Left ventricle myocardium inferior (tissue), 1 donor: ENCODE measurements at places on chromosomes 13 and 19.

GRCh38 chr13:45086484-45086883 lies 33.8 kb upstream of the GTF2F2 start:
- H3K4me1 ChIP-seq = no peaks in the 10 kb centered on the region
- no peaks in the 10 kb centered on the region for H3K36me3 ChIP-seq
- H3K27me3 ChIP-seq = no peaks in the 10 kb centered on the region
- H3K27ac ChIP-seq = no peak overlapping the region
- DNase-seq = no peak

GRCh38 chr19:49585023-49585422 lies 3.9 kb downstream of the PRRG2 start:
- H3K27ac ChIP-seq = no peak overlapping the region
- no peaks in the 10 kb centered on the region for H3K36me3 ChIP-seq
- no peaks in the 10 kb centered on the region for H3K27me3 ChIP-seq
- no peak overlapping the region for H3K4me3 ChIP-seq
- DNase-seq = no peak
- H3K4me1 ChIP-seq = peaks cover 11% of the 10 kb centered on the region

GRCh38 chr19:13097033-13097462 lies 5.6 kb downstream of the LYL1 start:
- H3K27me3 ChIP-seq = no peaks in the 10 kb centered on the region
- H3K36me3 ChIP-seq = peaks cover 10% of the 10 kb centered on the region
- DNase-seq = no peak
- peak overlapping the region; percentile 70 for H3K4me3 ChIP-seq

GRCh38 chr13:96898646-96899254 lies 95.5 kb downstream of the OXGR1 start:
- no peak overlapping the region for H3K27ac ChIP-seq
- DNase-seq = no peak

GRCh38 chr19:29259867-29260281 lies 46.9 kb upstream of the UQCRFS1 start:
- no peak overlapping the region for H3K27ac ChIP-seq
- H3K36me3 ChIP-seq = no peaks in the 10 kb centered on the region
- H3K4me1 ChIP-seq = no peaks in the 10 kb centered on the region
- peaks cover 32% of the 10 kb centered on the region for H3K27me3 ChIP-seq

DNA sequence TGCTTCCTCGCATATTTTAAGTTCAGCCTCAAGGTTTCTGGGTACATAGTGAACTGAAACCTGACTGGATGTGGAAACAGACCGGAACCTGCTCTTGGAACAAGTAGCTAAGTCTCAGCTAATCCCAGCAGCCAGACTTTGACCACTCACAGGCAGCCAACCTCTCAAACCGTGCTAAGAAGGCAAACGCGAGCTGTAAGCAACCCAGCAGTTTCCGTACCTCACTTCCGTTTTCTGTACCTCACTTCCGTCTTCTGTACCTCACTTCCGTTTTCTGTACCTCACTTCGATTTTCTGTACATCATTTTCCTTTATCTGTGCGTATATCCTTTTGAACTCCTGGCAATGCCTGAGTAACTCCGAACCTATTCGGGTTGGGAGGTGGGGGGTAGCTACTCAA lies 96.8 kb downstream of the SUCLA2 start:
- no peaks in the 10 kb centered on the region for H3K36me3 ChIP-seq
- no peaks in the 10 kb centered on the region for H3K27me3 ChIP-seq
- no peak overlapping the region for H3K27ac ChIP-seq
- H3K4me1 ChIP-seq = no peaks in the 10 kb centered on the region
- H3K4me3 ChIP-seq = peak overlapping the region; percentile 40

GRCh38 chr19:53977991-53978731 lies 13.3 kb upstream of the CACNG6 start:
- peaks cover 91% of the 10 kb centered on the region for H3K27me3 ChIP-seq
- peak overlapping the region; percentile 54 for H3K4me3 ChIP-seq
- no peaks in the 10 kb centered on the region for H3K36me3 ChIP-seq
- H3K27ac ChIP-seq = no peak overlapping the region
